ENCODE measurements at places on chromosomes 12 and 14. TPM values are rescaled to one million over a fixed set of nuclear protein-coding genes. Genes with fewer than 3 reads are reported as not detected.

DNA sequence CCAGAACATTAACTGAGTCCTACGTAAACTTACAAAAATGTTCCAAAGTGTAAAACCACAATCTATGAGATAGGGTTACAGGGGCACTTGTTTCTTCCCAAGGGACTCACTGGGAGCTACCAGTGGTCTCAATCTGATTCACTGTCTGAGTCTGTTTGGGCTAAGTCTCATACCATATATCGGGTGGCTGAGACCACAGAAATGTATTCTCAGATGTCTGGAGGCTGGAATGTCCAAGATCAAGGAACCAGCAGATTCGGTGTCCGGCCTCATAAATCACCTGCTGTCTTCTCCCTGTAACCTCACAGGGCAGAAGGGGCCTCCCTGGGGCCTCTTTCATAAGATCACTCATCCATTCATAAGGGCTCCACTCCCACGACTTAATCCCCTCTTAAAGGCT lies 616.3 kb upstream of the TMEM132C start:
- no peak for DNase-seq

- DNase-seq, result no peak
Measured at GRCh38 chr14:33776871-33777270, 174.0 kb downstream of the EGLN3 start.

- DNase-seq, result no peak
Measured at GRCh38 chr14:23033251-23033727, 1.4 kb downstream of the PSMB5 start.

NRIP2 gene
- total RNA-seq, result 2.8 TPM

GPR84 gene
- 0.55 TPM for total RNA-seq

RERGL gene
- total RNA-seq, result 3.4 TPM

GRCh38 chr14:83290447-83290846 lies 1756.8 kb upstream of the SEL1L start:
- no peak for DNase-seq

DNA sequence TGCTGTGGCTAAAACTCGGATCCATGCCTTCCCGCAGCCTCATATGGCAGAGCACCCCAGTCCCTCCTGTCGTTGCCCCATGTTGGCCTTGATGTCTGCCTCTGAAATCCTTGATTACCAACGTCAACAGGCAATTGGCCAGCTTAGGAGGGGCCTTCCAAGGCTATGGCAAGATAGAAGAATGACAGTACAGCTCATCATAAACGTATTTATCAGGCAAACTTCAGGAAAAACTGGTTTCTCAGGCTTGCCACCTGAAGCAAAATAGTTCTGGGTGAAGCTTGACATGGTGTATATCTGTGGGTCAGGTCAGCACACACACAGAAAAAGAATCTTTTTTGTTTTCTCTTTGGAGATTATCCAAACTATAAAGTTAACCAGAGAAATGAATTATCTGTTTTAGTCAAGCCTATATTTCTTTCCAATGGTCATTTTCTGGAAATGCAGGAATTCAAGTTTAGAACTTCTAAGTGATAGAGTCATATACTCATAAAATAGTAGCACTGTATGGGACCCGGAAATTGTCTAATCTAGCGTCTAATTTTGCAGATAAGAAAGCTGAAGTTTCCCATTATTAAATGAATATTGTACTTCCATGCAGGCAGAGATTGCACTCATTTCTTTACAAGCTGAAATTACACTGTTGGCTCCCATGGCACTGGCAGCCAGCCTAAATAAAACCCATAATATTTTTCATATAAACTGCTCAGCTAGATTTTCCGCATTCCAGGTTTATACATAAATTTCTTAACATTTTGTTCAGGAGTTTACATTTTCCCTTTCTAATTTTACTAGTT lies 24.4 kb upstream of the DUSP16 start:
- no peak for DNase-seq

DNA sequence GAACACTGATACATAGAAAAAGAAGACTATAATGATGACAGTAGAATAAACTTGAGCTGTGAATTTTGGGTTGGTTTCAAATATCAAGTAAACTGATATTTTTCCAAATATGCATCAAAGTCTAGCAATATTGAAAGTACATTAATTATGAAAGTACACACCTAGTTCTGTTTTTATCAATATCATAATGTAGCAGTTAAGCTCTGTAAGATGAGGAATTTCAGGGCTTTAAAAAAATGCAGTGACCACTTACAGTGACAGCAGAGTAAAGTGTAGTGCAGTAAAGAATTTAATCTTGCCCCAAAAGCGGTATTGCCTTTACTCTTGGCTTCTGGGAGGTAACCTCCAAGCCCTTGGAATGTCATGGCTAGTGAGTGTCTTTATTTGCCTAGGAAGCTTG lies 102.9 kb upstream of the ABCD2 start:
- no peak for DNase-seq

Measured in left cardiac atrium (tissue), 4 donors.